ENCODE measurements at places on chromosomes 4 and X.

DNA sequence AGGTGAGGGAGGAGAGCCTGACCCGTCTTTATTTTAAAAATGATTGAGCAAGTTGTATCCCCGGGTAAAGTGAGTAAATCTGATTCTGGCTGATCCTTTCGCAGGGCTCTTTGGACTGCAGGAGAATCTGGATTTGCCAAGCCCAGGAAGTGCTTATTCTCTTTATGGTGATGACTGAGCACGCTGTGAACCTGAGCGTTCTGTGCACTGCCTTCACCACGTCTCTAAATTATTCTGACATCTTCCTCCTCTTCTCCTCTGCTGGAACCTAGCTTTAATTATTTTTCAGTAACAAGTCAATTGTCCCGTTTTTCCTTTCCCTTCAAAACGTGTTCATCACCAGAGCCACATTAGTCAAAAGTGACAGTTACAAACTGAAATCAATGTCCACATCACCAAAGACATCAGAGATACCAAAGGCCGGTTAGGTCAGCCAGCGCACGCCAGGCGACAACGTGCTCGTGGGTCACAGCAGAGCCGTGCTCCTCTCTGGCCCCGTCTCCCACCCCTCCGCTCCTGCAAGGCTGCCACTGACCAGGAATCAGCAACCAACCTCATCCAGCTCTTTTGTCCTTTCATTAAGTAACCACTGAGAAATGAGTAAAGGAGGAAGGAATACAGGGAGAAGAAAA is 74.3 kb downstream of the DCTD start:
- DNase-seq, result no peak

- DNase-seq, result no peak
These were observed 1.9 kb upstream of the TCEAL1 start for GRCh38 chrX:103626855-103627254.

DNA sequence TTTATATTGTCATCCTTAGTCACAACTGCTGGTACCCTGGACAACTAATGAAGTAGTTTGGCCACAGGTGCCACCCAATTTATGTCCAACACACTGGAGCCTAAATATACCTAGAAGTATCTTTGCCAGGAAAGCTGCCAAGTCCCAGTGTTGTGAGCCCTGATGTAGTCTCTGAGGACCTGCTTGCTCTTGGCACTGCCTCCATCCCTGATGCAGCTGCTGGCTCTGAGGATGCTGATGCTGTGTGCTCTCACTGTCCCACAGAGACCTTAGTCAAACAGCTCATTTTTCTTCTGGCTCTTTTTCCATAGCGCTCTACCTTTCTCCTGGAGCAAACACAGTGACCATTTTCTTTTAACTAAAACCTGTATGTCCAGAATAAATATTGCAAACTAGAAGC is 1535.4 kb upstream of the ADGRL3 start:
- DNase-seq, result no peak

DNA sequence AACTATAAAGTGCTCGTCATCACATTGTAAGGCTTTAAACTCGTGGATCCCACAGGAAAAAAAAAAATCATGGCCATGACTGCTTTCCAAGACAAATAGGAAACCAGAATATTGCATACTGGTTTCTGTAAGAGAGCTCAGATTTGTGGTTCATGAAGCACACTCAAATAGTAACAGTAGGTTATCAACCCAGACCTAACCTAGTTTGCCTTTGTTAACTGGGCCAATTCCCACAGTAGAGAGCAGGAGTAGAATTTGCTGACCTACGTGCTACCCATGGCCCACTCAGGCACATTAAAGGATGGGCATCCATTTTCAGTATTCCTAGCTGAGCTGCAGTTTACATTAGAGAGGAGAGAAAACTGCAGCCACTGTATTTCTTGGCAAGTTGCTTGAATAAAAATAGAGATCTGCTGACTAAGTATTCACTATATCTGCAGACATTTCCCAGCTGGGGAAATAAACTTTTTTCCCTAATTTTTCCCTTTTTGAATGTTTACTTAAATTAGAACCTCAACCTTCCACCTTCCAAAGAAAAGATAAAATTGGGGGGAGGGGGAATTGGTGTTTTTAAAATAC is 218.5 kb downstream of the SPANXN3 start:
- DNase-seq, result no peak

GRCh38 chrX:13966071-13966792 is 63.5 kb downstream of the GEMIN8 start:
- DNase-seq, result no peak

GRCh38 chrX:68431836-68432235 is 1.5 kb downstream of the OPHN1 start:
- DNase-seq, result no peak

- DNase-seq, result no peak
These were observed 2.7 kb upstream of the RTL3 start for GRCh38 chrX:78661836-78662235.

DNA sequence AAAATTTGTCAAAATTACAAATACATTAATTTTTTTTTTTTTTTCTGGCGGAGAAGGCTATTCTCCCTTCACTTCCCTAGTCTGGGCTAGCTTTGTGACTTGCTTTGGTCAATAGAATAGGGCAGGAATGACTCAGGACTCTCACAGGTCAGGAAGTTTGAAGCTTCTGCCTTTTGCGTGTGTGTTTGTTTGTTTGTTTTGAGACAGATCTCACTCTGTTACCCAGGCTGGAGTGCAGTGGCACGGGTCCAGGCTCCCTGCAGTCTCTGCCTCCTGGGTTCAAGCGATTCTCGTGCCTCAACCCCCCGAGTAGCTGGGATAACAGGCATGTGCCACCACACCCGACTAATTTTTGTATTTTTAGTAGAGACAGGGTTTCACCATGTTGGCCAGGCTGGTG is 55.9 kb upstream of the USP9X start:
- DNase-seq, result no peak

DNA sequence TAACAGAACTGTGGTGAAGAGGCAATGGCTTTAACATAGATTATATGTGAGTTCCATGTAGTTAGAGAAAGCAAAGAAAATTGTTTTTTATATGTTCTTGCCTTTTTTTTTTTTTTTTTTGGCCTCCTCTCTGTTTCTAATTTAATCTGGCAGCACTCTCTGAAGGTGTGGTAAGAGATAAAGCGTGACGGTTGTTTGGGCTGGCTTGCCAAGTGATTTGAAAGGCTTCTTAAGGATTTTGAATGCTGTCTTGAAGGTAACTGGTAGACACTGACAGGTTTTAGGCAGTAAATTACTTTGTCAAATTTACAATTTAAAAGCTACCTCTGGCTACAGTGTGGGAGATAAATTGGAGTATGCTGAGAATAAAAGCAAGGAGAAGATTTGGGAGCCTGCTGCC is 269.3 kb upstream of the HS3ST1 start:
- no peak for DNase-seq

- no peak for DNase-seq
These were observed 18.4 kb upstream of the CWH43 start for GRCh38 chr4:48967631-48968030.

DNA sequence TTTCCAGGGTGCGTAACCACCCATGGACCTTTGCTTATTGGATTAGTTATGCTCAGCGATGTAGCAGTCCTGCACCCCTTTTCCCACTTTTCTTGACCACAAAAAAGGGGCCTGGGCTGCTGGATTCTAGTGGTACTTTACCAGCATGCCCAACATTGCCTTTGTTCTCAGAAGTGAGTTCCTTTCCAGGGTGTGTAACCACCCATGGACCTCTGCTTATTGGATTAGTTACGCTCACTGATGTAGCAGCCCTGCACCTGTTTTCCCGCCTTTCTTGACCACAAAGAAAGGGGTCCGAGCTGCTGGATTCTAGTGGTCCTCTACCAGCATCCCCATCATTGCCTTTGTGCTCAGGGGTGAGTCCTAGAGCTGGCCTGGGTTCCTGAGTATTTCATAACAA is 138.2 kb downstream of the COX18 start:
- DNase-seq, result no peak

GRCh38 chr4:54118850-54119589 is 19.1 kb downstream of the GSX2 start:
- peak; percentile 19 for DNase-seq

GRCh38 chr4:23654791-23655190 is 235.1 kb downstream of the PPARGC1A start:
- no peak for DNase-seq

DNA sequence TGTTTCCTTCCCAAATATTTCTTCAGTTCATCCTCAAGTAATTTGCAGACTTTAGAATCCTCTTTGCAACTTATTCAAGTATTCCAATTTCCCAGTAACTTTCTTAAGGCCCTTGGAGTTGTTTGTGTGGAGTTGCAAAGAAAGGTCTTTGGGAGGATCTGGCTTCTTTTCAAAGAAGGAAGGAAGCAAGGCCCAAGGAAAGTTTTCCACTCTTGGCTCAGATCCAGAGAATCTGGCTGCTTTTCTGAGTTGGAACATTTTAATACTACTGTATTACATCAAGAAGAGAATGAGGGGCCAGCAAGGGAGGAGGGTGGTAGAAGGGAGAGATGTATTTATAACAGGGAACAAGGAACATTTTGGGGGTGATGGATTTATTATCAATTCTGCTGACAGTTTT is 10.5 kb downstream of the CDX4 start:
- DNase-seq, result no peak

DNA sequence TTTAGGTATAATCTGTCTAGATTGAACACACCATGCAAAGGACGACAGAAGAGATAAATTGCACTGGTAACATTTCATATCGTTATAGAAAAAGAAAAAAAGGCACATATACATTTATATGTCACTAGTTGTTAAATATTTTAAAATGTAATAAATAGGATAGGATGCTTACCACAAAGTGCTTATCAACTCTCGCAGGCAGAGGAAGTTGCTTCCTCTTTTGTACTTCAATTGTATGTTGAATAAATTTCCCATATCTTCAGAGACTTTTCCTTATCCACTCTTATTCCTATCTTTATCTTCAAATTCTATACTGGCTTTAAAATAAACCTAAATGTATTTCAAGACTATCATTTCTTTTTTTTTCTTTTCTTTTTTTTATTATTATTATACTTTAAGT is 163.3 kb upstream of the SPOCK3 start:
- no peak for DNase-seq

GRCh38 chr4:123874063-123874462 is 477.5 kb downstream of the SPRY1 start:
- no peak for DNase-seq

DNA sequence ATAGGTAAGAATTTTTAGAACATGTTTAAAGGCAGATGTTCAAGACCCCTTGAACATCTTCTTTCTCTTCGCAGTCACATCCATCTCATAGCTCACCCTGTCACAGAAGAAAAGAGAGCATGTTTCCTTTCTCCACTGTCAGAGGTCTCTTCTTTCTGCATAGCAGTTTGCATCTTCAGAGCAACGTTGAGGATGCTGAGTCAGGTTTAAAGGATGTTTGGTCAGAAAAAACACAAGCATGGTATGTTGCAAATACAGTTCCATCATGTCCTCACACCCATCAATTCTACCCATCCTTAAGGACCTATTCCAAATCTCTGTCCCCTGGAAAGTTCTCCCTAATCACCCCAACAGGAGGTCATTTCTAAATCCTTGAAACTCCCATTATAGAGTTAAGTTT is 84.8 kb downstream of the STOX2 start:
- DNase-seq, result no peak

DNA sequence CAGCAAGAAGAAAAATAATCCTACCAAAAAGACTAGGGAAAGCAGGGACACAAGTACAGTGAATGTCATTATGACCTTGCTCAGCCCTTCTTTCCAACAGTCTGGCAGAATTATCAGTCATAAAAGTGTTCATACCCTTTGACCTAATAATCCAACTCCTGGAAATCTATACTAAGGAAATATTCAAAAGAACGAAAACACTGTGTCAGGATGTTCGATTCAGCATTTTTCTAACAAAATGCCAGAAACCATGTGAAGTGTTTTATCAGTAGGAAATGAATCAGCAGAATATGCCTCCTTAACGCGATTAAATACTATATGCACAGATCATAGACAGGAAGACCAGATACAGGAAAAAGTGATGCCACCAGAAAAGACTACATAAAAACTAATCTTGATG is 16.2 kb upstream of the S100G start:
- no peak for DNase-seq

- no peak for DNase-seq
These were observed 426.4 kb upstream of the RPS6KA3 start for GRCh38 chrX:20693078-20693477.

DNA sequence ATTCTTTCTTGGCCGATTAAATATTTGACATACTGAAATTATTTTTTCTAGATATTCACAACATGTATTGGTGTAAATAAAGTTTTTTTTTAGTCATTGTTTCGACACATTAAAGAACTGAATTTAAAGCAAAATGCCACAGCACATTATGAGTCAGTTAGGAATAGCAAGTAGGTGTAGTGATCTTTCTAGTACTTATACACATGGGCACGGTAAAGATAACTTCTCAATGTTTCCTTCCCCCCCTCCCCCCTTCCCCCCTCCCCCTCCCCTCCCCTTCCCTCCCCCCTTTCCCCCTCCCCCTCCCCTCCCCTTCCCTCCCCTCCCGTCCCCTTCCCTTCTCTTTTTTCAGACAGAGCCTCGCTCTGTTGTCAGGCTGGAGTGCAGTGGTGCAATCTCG is 1269.9 kb downstream of the ADGRL3 start:
- no peak for DNase-seq

Measured in AG04449 (cell line).